ENCODE measurements at places on chromosomes 2 and 18. TPM values are rescaled to one million over a fixed set of nuclear protein-coding genes. Genes with fewer than 3 reads are reported as not detected.

GRCh38 chr2:216107760-216108159 lies 1.4 kb upstream of the XRCC5 start:
- no peak for DNase-seq

DNA sequence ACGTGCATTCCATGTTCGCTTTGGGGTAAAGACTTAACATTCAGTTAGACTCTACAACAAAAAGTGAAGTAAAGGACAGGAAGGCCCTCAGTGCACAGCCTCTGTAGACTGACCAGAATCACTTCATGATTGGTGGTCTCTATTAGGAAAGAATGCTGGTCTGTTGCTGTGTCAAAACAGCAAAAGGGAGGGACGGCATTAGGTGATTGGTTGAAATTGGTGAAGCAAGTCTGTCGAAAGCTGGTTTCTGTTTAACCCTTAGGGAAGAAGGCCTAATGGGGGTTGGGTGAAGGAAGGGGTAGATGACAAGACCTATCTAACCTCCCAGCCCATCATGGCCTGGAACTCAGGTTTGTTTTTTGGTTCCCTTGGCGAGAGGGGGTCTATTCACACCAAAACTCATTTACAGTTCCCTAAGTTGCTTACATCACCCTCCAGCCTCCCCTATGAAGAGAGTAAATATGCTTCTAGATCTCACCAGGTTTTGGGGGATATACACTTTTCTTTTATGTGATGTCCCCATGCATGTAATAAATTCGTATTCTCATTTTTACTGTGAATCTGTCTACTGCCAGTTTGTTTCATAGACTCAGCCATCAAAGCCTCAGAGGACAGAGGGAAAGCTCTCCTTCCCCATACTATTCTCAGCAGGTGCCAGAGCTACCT lies 65.6 kb downstream of the TMEM17 start:
- no peak for DNase-seq

GRCh38 chr2:15074751-15075700 lies 442.5 kb downstream of the LRATD1 start:
- DNase-seq, result no peak

Gene AMER3
- total RNA-seq, result 0.21 TPM

Gene SP110
- total RNA-seq, result 77.9 TPM

DNA sequence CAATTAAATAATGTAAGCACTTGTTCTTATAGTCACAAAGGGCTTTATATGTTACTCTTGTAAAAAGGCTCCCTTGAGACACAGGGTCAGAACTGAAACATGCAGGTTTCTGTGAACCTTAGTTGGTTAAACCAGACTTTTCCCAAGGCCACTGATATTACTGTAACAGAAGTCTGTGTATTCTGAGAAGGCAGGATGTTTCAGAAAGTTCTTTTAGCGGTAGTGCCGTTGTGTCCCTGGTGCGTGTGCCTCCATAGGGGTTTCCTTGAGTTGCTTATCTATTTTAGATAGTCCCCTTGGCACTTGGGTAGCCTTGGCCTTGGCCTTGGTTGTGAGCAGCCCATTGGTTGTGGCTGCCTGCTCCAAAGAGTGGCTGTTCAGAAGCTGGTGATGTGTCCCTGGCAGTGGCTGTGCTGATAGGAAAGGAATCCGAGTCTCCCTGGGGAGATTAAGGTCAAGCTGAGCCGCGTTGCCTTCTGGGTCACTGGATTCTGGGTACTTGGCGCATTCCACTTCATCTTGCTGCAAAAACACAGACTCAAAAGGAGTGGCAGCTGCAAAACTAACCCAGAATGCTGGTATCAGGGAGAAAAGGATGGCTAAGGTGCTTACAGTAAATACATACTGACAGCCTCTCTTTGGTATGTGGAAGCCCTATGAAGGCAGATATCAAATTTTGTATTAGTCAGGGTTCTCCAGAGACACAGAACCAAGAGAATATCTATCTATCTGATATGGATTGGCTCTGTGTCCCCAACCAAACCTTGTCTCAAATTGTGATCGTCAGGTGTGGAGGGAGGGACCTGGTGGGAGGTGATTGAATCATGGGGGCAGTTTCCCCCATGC lies 69.7 kb downstream of the FHOD3 start:
- no peak for DNase-seq

- DNase-seq, result no peak
These were observed 85.0 kb upstream of the FAM237A start for GRCh38 chr2:206557321-206557720.

- DNase-seq, result no peak
These were observed 907.9 kb upstream of the CELF4 start for GRCh38 chr18:38473535-38473934.

DNA sequence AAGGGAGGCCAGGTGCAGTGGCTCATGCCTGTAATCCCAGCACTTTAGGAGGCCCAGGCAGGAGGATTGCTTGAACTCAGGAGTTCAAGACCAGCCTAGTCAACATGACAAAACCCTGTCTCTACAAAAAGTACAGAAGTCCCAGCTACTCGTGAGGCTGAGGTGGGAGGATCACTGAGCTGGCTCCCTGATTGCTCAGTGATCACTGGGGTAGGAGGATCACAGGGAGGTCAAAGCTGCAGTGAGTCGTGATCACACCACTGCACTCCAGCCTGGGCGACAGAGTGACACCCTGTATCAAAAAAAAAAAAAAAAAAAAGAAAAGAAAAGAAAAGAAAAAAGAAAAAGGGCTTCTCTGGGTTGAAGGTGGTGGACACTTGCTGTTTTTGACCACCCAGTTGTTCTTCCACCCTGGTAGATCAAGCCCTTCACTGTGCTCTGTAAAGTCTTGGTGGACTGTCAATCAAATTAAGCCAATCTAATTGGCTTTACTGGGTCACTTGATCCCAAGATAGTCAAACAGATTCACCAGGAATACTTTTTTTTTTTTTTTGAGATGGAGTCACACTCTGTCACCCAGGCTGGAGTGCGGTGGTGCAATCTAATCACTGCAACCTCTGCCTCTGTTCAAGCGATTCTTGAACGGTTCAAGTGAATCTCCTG lies 191.6 kb downstream of the AGPS start:
- no peak for DNase-seq

Gene FAM110C
- total RNA-seq, result 13.2 TPM

- DNase-seq, result no peak
These were observed 220.7 kb downstream of the TPGS2 start for GRCh38 chr18:36608107-36608506.

GRCh38 chr2:21519412-21519811 lies 395.6 kb downstream of the TDRD15 start:
- no peak for DNase-seq
